Activated gamma-delta T cell treated with Interleukin-2 at 50 U/mL for 16 hours (primary cell): ENCODE measurements at places on chromosomes 6 and 20.

DNA sequence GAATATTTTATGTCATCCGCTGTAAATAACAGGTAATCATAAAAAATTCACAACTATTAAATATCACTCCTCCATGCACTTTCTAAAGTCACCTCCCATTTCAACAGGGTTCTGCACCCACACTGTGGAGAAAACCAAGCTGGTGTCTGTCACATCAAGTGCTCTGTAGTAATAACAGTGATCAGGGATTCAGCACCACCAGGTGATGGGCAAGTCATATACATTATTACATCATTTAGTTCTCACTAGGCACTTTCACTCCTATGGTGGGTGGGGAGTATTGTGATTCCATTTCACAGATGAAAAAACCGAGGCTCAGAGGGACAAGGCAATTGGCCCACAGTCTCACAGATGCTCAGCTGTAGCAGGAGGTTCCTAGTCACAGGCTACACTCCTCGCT, 8.7 kb downstream of the BFSP1 start:
- no peak for DNase-seq

DNA sequence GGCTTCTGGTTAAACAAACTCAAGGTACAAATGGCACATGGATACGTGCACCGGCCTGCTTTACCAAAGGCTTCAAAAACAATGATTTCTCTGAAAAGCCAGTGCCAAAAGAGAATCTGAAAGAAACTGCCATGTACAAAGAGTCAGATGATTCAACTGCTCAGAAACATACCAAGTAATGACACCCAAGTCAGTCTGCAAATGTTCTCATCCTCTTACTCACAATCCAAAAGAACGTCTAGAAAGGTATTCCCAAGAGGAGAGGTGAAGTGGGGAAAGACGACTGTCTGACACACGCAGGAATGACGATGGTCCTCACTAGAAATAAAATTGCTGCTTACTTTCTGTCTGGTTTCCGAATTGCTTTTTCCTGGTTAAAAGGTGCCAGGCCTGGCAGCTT, 52.9 kb downstream of the NFATC2 start:
- DNase-seq: no peak

DNA sequence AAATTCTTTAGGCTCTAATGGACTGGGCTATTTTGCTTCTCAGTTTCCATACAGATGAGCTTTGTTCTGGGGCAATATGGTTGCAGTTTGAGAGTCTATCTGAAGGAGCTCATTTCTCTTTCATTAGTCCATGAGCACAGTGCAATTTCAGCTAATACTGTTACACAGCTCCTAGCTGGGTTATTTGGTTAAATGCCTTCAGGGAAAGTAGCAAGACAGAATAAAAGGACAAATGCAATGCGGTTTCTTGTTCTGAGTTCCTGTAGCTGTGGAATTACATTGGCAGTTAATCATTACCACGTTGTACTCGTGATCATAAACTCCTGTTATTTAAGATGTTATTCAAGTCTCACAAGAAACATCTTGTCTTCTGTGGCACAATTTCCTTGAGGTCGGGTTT, 127.7 kb downstream of the BFSP1 start:
- no peak for DNase-seq

DNA sequence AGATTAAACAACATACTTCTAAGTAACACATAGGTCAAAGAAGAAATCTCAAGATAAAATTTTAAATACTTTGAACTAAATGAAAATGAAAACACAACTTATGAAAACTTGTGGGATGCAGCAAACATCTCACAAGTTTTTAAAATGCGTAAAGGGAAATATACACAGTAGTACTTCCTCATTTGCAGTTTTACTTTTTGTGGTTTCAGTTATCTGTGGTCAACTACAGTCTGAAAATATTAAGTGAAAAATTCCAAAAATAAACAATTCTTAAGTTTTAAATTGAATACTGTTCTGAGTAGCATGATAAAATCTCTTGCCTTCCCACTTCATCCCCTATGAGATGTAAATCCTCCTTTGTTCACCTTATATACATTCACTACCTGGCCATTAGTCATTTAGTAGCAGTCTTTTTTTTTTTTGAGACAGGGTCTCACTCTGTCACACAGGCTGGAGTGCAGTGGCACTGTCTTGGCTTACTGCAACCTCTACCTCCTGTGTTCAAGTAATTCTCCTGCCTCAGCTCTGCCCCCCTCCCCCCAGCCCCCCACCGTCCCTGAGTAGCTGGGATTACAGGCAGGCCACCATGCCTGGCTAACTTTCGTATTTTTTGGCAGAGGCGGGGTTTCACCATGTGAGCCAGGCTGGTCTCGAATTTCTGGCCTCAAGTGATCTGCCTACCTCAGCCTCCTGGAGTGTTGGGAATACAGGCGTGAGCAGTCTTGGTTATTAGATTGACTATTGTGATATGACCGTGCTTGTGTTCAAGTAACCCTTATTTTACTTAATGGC, 154.6 kb upstream of the AHI1 start:
- DNase-seq: no peak

GRCh38 chr6:83518816-83519480, 6.6 kb downstream of the PRSS35 start:
- DNase-seq: no peak
